ENCODE measurements at places on chromosomes 5 and 9.

DNA sequence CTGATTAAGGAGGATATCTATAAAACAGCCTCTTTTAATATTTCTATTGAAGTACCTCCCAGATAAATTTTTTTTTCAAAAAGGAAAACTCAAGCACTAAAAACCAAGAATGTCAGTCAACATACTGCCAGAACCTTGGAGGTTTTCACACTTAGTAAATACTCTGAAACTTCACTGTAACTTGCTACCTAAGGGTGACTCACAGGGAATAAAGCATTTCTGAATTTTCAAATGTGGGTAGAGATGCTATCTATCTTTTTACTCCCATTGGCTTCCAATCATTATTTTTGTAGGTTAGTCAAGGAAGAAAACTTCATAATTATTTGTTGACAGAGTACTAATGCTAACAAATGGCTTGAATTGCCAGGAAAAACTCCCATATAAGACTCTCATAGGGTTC, 46.1 kb downstream of the SLC25A46 start:
- no peak overlapping the region for H3K27ac ChIP-seq
- no peak overlapping the region for H3K4me3 ChIP-seq
- H3K27me3 ChIP-seq, result peaks cover 4% of the 10 kb centered on the region
- H3K4me1 ChIP-seq, result no peaks in the 10 kb centered on the region
- ATAC-seq, result no peak
- no peaks in the 10 kb centered on the region for H3K36me3 ChIP-seq

DNA sequence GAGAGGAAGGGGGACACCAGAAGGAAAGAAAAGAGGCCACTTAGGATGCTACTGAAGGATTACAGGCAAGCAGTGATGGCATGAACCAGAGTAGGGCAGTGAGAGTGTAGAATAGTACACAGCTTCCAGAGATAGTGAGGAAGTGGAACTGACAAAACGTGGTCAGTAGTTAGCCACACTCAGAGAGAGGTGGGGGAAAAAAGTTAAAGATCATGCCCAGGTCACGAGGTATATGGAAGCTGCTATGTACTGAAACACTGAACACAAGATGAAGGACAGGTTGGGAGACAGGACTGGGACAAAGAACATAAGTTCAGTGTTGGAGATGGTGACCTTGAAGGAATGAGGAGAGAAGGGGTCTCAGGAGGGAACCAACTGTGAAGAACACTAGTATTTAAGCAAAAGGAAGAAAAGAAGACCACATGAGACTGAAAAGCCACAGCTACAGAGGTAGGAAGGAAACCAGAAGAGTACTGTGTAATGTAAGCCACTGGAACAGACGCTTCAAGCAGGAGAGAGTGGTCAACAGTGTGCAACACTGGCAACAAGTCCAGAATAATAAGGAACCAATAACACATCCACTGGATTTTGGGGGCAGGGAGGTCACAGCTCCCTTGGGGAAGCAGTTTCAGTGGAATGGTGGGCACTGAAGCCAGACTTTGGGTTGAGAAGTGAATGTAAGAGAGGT, 45.5 kb downstream of the ELL2 start:
- peaks cover 7% of the 10 kb centered on the region for H3K4me1 ChIP-seq
- H3K27me3 ChIP-seq, result no peaks in the 10 kb centered on the region
- no peak for ATAC-seq
- H3K4me3 ChIP-seq, result no peak overlapping the region
- H3K27ac ChIP-seq, result peak overlapping the region; percentile 6

DNA sequence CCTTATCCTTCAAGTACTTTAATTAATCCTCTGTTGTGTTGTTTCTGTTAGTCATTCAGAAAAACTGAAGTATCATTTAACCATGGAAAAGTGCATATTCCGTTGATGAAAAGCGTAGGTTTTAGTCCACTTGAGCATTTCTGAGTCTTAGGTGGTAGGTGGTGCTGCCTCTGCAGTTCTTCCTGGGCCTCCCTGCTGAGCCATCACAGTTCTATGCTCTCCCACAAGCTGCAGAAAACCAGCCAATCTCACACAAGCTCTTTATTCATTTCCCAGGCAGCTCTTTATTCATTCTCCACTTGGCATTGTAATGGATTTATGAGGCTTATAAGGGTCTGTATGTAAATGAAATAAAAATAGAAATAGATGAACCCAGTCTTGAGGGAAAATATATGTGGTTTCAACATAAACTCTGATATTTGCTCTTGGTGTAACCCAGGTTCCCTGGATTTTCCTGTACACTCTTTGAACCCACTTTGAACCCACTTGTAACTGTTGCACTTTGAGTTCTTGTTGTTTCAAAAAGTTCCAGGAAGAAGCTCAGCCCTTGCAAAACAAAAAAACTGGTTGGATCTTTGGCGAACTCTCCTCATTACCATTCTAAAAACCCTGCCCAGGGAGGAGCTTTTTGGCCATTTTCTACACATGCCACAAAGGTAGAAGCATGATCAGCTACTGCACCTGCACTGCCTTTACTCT, 56.0 kb downstream of the ZNF510 start:
- ATAC-seq, result no peak
- no peaks in the 10 kb centered on the region for H3K36me3 ChIP-seq
- no peak overlapping the region for H3K27ac ChIP-seq

GRCh38 chr9:12906646-12907045, 131.8 kb downstream of the LURAP1L start:
- no peak overlapping the region for H3K27ac ChIP-seq
- no peak overlapping the region for H3K4me3 ChIP-seq
- H3K27me3 ChIP-seq, result no peaks in the 10 kb centered on the region
- no peaks in the 10 kb centered on the region for H3K36me3 ChIP-seq
- ATAC-seq, result no peak
- H3K4me1 ChIP-seq, result no peaks in the 10 kb centered on the region

DNA sequence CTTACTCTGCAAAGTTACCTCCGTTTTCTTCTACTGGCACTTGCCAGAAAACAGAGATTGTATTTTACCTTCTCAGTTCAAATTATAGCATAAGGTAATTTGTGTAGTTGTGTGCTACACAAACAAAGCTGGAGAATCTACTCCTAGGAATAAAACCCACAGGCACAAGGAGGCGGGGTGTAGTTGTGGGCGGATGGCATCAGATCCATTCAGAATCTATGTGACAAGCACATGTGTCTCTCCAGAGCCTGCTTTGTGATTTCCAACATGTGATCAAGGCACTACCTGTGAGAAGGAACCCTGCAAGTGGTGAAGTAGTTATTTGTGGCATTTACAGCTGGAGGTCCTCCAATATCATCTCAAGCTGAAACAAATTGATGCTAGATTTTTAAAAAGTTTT, 39.0 kb downstream of the GAS1 start:
- ATAC-seq, result no peak
- H3K36me3 ChIP-seq, result no peaks in the 10 kb centered on the region
- no peak overlapping the region for H3K27ac ChIP-seq
- peaks cover 51% of the 10 kb centered on the region for H3K27me3 ChIP-seq

Measured in activated T-helper 17 cell treated with anti-CD3 and anti-CD28 coated beads, Interleukin-2, amount 50 U/mL, for 72 hours (primary cell).